Naive thymus-derived CD4-positive, alpha-beta T cell (primary cell): ENCODE measurements at places on chromosomes 2 and 18. TPM values are rescaled to one million over a fixed set of nuclear protein-coding genes. Genes with fewer than 3 reads are reported as not detected.

DNA sequence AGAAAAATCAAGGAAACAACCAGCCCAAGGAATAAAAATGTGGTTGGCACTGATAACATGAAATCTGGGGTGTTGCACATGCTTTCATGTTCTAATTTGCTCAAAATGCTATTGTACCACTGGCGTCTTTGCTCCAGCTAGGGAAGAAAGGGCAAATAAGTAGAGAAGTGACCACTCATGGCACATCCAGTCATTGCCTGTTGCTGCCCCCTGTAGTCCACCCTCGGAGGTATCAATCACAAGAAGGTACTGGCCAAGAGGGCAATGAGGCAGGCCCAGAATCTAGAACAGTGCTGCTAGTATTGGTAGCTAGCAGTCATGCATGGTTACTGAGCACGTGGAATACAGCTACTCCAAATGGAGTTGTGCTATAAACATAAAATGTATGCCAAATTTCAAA is 213.4 kb downstream of the CDCA7 start:
- H3K36me3 ChIP-seq = no peaks in the 10 kb centered on the region
- H3K4me3 ChIP-seq = no peak overlapping the region
- H3K4me1 ChIP-seq = no peaks in the 10 kb centered on the region
- no peak overlapping the region for H3K27ac ChIP-seq
- H3K27me3 ChIP-seq = no peaks in the 10 kb centered on the region

DNA sequence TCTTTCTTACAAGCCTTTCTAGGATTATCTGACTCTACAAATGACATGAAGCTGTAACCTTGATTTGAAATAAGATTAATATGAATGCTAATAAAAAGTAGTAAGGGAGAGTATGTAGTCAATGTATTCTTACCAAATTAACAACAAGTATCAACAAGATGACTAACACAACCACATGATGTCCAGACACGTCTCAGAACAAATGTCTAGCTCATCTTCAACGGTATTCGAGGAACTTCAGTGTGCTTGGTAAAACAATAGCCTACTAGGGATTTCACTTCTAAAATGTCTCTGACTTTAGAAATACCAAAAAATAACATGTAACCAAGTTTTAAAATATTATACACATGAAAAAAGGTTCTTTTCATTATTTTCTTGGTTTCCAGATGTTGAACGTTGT is 3.4 kb downstream of the HDLBP start:
- no peak overlapping the region for H3K27ac ChIP-seq
- H3K4me3 ChIP-seq = no peak overlapping the region
- H3K4me1 ChIP-seq = peaks cover 35% of the 10 kb centered on the region

DNA sequence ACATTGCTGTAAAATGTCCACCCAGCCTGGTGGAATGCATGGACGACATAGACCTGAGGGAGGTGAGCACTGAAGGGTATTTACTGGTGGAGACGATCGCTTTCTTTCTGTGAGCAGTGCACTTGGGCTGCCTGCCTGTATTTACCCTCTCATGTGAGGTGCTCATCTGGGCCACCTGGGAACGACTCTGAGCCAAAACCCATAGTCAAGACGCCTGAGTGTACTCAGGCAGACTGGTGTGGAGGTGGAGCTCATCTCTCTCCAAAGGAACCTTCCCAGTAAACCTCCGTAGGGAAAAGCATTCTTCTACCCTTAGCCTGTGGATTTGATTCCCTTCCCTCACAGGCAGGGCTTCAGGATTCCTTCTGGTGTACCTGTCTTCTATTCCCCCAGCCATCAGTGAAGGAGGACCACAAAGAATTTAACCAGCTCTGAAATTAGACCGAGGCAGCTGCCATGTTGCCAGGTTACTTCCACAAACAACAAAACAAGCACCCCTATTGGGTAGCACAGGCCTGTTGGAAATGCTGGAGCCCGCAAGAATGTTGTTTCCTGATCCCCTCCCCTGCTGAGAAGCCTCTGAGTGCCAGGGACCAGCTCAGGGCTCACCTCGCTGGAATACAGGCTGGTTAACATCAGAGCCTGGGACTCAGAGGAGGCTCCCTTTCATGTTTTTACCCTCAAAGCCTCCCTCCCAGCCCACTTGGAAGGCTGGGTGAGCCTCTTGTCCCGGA is 47.5 kb upstream of the TXNDC2 start:
- H3K4me1 ChIP-seq = no peaks in the 10 kb centered on the region
- DNase-seq = no peak
- H3K4me3 ChIP-seq = no peak overlapping the region
- no peaks in the 10 kb centered on the region for H3K27me3 ChIP-seq
- H3K36me3 ChIP-seq = no peaks in the 10 kb centered on the region

DNA sequence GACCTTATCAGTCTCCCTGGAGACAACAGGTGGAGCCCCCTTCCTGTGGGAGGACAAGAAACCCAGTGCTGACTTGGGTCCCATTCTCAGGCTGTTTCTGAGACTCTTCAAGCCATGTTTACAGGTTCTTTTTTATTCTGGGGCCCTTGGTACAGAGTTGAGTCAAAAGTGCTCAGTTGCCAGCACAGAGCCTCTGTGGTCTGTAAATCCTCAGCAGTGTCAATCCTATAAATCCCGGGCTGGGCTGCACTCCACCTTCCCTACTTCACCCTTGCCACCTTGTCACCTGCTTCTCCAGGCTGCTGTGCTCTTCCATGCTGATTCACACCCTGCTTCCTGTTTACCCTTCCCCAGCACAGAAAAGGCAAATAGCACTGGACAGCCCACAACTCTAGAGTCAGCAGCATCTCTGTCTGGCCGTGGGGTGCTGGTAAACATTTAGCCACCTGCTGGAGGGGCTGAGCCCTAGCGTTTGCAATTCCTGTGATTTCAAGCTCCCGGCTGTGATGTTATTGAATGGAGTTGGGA is 74.7 kb downstream of the TNFRSF11A start:
- no peaks in the 10 kb centered on the region for H3K36me3 ChIP-seq
- no peak for DNase-seq
- no peak overlapping the region for H3K4me3 ChIP-seq
- H3K4me1 ChIP-seq = no peaks in the 10 kb centered on the region
- H3K27ac ChIP-seq = no peak overlapping the region

The HDHD2 gene
- 38.0 TPM for total RNA-seq
